Fibroblast of lung (primary cell): ENCODE measurements at places on chromosomes 12 and 14. TPM values are rescaled to one million over a fixed set of nuclear protein-coding genes. Genes with fewer than 3 reads are reported as not detected.

LAG3 gene
- polyA plus RNA-seq: 0.09 and 0.17 TPM in 2 replicates

INHBC gene
- 0.05 TPM in 1 of 2 replicates, not detected in the other for polyA plus RNA-seq

DNA sequence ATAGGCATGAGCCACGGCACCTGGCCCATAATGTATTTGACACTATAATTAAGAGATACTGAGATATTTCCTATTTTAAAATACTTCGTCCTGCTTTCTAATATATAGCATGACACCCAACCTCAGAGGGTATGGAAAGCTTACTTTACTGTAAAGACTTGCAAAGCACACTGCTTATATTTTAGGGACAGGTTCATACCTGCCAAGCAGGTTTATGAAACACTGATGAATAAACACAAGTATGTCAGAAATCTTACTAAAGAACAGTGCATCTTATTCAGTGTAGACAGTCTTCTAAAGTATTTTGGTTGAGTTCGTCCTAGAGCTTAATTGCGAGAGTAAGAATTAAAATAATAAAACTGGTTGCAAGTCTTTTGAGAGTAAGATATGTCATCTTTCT, 65.4 kb downstream of the PPFIBP1 start:
- H3K4me1 ChIP-seq: peaks cover 6% of the 10 kb centered on the region
- no peak overlapping the region for H3K4me3 ChIP-seq
- no peaks in the 10 kb centered on the region for H3K36me3 ChIP-seq
- no peak for DNase-seq

SAV1 gene
- 41.4 and 41.7 TPM in 2 replicates for polyA plus RNA-seq

GRCh38 chr14:52078095-52078531, 9.3 kb upstream of the NID2 start:
- peaks cover 48% of the 10 kb centered on the region for H3K4me1 ChIP-seq
- no peaks in the 10 kb centered on the region for H3K36me3 ChIP-seq
- no peak overlapping the region for H3K4me3 ChIP-seq
- H3K27me3 ChIP-seq: no peaks in the 10 kb centered on the region
- peak overlapping the region; percentile 86 for H3K27ac ChIP-seq

DNA sequence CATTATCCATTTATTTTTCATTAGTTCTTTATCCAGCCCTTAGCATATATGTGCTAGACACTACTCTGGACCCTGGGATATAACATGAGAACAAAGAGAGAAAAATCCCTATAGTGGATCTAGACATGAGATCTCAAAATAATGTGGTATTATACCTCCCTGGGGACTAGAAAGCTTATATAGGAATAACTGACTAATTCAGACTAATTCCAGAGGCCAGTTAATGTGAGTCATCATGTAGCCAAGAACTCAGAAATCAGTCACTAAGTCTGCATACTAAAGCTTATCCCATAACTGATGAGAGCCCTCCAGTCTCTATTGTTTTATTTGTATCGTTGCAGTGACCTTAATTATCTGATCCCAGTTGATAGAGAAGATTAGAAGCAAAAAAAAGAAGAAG, 267.1 kb upstream of the RGS6 start:
- H3K27ac ChIP-seq: peak overlapping the region; percentile 30
- no peaks in the 10 kb centered on the region for H3K36me3 ChIP-seq
- no peak overlapping the region for H3K4me3 ChIP-seq
- DNase-seq: peak; percentile 91
- H3K27me3 ChIP-seq: no peaks in the 10 kb centered on the region

- no peak overlapping the region for H3K27ac ChIP-seq
- H3K27me3 ChIP-seq: no peaks in the 10 kb centered on the region
- no peak for DNase-seq
- H3K4me3 ChIP-seq: no peak overlapping the region
Measured at GRCh38 chr12:5889381-5890047, 55.5 kb downstream of the ANO2 start.

GRCh38 chr14:92768795-92769194, 20.4 kb upstream of the LGMN start:
- H3K4me1 ChIP-seq: no peaks in the 10 kb centered on the region
- H3K4me3 ChIP-seq: no peak overlapping the region
- H3K27me3 ChIP-seq: no peaks in the 10 kb centered on the region

PAWR gene
- polyA plus RNA-seq: 2.7 and 6.5 TPM in 2 replicates

- no peaks in the 10 kb centered on the region for H3K4me1 ChIP-seq
- DNase-seq: no peak
- H3K27me3 ChIP-seq: no peaks in the 10 kb centered on the region
- no peak overlapping the region for H3K27ac ChIP-seq
- H3K36me3 ChIP-seq: no peaks in the 10 kb centered on the region
Measured at GRCh38 chr12:43728698-43729097, 29.9 kb downstream of the PUS7L start.

DNA sequence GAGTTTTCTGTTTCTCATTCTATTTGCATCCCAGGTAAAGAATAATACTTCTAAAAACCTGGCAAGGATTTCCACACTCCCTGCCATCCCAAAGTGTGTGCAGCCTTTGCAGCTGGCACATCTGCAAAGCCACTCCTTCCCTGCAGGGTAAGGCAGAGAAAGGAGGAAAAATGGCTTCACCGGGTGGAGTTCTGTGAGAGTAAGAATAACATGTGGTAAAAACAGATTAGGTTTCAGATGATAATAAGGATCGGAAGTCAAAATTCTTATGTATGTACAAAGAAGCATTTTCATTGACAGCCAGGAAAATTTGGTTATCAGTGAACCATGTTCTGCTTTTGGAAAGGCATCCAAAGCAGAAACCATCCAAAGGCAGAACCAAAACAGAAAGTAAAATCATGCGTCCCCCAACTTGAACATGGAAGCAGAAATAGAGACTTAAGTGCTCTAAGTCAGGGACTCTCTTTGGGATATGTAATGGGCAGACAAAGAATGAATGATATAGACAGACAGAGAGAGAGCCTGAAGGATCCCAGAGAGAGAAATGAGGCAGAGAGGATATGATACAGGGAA, 192.6 kb upstream of the CCDC196 start:
- H3K27me3 ChIP-seq: no peaks in the 10 kb centered on the region
- no peaks in the 10 kb centered on the region for H3K4me1 ChIP-seq
- no peak for DNase-seq
- no peak overlapping the region for H3K27ac ChIP-seq

LTBR gene
- 45.8 and 55.7 TPM in 2 replicates for polyA plus RNA-seq
